ENCODE measurements at places on chromosomes 5 and 9.

DNA sequence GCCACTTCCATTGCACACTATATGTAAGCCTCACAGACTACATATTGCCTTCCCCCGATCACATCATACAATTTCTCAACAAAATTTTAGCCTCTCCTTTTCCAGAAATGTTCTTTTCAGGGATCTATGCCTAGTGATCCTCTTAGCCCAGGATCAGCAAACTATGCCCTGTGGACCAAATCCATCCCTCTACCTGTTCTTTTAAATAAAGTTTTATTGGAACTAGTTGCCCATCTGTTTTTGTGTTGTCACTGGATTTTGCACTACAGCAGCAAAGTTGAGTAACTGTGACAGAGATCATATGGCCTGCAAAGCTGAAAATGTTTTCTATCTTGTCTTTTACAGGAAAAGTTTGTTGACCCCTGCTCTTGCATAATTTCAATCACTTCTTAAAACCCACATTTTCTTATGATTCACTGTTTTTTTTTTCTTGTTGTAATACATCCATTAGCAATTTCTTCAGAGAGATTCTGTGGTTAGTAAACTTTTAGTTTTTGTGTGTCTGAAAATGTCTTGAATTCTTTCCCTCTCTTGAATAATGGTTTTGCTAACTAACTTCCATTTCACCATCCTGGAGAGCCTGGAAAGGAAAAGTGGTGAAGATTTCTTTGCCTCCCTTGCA is 7.1 kb downstream of the TXNDC8 start:
- DNase-seq, result no peak

DNA sequence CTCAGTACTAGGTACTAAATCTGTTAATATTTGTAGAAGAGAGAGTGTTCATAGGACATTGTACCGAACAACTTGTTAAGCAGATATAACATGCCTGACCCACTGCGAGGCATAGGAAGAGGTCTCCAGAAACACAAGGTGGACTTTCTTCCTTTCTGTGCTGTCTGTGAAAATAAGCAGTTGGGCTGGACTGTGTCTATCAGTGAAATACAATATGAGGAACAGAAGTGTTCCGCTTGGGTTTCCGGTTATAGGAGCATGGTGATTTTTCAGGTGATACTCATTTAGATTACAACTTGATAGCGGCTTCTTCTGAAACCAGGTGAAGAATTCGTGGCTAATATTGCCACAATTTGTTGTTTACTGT is 60.9 kb upstream of the TLR4 start:
- no peak for DNase-seq

DNA sequence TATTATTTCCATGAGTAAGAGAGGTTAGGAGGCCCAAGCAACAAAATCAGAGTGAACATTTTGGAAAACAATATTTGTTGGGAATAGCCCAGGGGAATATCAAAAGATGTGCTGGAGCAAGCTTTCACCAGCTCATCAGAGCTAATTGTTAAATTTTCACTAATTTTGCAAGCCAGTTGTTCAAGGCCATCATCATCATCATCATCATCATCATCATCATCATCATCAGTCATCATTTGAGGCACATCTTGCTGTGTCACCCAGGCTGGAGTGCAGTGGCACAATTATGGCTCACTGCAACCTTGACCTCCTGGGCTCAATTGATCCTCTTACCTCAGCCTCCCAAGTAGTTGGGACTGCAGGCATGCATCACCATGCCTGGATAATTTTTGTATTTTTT is 350.5 kb upstream of the MEF2C start:
- DNase-seq, result no peak

GRCh38 chr5:135040333-135041144 is 6.5 kb upstream of the PITX1 start:
- DNase-seq, result no peak

- DNase-seq, result no peak
These were observed 4.2 kb downstream of the CTXN3 start for GRCh38 chr5:127652952-127653611.

DNA sequence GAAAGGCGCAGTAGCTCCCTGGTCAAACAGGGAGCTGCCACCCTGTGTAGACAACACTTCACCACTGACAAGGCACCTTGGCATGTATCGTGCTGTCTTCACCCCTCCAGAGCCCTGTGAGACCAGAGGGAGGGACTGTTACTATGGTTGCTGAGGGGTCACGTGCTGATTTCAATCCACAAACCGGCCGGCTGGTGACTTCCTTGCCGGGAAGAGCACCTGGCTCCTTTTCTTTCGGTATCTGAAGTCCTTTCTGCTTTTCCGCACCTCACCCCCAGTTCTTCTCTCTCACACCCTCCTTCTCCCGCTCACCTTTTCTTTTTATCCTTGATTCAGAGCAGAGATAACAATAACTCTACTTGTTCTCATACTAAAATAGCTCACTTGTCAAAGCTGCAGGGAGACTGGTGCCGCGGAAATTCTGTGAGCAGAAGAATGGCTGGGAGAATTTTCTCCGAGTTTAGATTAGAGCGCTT is 327.2 kb downstream of the ZSWIM6 start:
- no peak for DNase-seq

- no peak for DNase-seq
These were observed 111.9 kb downstream of the PJA2 start for GRCh38 chr5:109297900-109298299.

DNA sequence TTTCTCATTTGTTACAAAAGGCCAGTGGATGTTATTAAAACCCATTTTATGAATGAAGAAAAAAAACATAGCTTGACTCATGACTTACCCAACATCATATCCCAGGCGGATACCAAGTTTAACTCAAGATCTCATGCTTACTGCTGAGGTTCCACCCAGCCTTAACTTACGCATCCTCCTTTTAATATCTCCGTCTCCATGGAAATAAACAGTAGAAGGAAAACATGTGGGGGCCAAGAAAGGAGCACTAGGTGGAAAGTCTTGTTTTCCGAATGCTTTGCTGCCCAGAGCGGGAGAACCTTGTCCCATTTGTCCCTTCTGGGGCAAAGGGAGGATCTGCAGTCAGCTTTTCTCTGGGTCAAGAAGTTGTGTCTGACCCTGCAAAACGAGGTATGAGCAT is 44.1 kb downstream of the ANGPTL2 start:
- DNase-seq, result no peak

GRCh38 chr5:158947846-158948245 is 151.9 kb downstream of the EBF1 start:
- no peak for DNase-seq
